ENCODE measurements at places on chromosomes 1 and 21.

DNA sequence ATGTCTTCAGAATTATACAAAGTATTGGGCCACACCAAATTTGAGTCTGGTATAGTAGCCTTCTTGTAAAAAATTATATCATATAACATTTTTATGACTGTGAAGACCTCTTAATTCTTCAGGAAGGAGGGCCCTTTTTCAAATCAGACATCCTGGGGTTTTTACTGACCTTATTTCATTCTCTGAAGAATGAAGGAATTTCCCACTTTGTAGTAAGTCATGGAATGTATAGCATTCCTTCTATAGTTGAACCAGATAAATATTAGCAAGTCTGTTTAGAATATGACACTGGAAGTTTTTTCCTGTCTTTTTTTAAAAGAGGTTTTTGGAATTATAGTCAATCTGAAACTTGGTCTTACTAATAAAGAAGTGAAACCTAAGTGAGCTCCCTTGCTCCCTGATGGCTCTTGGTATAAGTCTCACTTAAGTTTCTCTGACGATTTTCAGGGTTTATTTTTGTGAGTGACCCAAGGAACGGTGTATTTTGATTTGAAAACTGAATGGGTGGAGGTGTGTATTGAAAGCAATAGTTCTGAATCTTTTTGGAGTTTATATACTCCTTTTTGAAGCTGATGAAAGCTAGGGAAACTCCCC, 23.7 kb downstream of the SNX27 start:
- no peak for DNase-seq

DNA sequence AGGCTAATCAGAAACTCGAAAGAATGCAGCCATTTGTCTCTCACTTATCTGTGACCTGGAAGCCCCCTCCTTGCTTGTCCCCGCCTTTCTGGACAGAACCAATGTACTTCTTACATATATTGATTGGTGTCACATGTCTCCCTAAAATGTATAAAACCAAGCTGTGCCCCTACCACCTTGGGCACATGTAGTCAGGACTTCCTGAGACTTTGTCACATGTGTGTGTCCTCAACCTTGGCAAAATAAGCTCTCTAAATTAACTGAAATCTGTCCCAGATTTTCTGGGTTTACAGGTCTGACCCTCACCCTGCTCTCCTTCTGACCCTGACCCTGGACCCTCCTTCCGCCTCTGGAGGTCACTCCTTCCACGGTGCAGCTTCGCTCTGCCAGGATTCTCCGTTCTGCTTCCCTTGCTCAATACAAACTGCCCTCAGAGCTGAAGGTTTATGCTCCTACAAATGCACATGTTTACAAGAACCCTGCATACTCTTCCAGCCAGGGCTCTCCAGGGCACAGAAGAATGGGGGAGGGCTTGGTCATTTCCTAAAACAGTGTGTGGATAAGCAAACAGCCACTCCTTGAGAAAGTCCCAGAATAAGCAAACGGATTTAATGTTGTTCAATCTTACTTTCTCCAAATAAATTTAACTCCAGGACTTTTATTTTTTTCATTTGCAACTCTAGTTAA, 160.5 kb downstream of the ACTL8 start:
- DNase-seq = no peak

DNA sequence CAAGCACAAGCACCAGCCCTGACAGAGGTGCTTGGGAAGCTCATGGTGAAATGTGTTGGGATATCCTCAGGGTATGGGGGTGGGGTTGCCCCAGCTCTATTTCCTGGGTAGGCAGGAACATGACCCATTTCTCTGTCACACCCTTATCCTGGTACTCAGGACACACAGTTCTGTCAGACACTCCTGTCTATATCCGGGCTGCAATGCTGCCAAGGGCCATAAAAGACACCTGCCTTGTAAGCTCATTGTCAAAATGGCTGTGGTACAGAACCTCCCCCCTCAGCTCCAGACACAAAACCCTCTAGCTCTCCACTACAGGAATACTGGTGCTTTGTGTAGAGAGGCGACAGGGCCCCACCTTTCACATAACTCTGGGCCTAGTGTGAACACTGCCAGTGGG, 636.7 kb downstream of the PLA2G4A start:
- DNase-seq = no peak

DNA sequence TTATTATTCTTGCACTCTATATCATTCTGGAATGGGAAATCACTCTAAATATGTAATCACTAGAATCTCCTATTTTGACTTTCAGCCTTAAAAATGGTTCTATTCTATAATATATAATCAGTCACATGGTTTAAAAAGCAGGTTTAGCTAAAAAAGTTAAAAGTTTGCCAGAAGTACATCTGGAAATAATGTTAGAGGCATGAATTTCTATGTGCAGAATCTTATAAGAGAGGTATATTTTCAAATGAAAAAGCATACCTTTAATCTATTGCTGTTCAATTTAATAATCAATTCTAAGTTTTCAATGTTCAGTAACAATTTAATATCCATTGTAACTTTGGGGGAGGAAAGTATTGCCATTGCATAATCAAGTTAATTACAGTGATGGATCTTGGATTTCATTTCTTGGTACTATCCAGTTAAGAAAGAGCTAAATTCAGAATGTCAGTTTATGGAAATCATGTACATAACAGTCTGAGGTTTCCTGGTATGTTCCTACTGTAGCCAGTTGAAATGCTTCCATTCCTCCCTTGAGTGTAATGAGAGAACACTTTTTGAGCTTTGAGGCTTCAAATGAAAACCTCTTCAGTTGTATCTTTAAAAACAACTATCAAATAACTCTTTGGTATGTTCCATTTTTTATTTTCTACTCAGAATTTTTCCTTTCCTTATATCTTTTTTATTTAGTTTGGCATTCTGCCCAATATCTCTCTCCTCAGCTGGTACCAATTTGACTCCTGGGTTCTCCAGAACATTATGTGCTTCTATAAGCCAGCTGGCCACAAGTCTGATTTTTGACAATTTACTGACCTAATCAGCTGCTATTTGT, 175.7 kb upstream of the COL11A1 start:
- DNase-seq = no peak

DNA sequence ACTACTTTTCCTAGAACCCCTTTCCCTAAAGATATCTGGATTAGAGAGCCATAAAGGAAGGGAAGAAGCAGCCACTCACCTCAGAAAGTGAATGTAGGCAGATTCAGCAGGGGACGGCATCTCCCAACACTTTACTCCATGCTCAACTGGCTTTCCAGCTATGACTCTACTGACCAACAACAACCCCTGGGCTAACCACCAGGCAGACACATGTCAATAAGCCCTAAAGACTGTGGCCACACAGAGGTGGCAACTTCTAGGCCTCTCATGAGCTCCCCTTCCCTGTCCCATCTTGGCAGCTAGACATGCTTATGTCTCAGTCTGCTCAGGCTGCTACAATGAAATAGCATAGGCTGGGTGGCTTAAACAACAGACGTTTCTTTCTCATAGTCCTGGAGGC, 214.0 kb upstream of the ZP4 start:
- DNase-seq = no peak

GRCh38 chr1:94677087-94677486, 135.5 kb upstream of the F3 start:
- no peak for DNase-seq

Data from esophagus squamous epithelium (tissue), 5 donors.